ENCODE measurements at places on chromosomes 6 and 20.

- no peak for DNase-seq
Measured at GRCh38 chr6:144955392-144955791, 670.3 kb downstream of the UTRN start.

DNA sequence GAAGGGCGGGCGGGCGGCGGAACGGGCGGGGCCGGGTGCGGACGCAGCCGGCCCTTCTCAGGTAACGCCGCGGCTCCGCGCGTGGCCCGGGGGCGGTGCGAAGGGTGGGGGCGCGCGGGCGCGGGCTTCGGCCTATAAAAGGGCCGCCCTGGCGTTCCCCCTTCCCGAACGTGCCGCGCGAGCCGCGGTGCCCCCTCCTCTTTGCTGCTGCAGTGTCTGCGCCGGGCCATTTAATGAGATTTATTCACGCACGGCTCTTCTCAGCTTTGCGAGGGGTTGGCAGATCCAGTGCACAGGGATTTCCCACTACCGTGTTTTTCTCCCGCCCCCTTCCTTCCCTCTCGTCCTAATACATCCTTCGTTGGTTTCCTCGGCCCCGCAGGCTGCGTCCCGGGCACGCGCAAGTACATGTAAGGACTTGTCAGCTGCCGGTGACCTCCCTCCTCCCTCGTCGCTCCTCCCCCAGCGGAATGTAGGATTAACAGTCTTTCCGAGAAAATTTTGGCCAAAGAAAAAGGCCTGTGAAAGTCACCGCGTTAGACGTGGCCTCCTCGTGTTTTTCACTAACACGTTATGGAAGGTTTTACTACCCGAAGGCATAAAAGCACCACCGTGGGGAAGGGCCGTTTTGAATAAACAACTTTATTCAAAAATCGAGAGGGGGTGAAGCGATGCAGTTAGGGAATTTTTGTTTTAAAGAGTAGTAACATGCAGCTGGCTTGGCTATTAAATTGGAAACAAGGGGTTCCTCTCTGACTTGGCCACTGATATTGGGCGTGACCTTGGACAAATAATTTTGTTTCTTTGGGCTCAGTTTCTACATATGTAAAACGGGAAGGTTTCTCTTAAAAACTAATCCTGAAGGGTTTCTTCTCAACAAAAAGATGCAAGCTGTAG lies 966 bp upstream of the REV3L start:
- peak; percentile 70 for DNase-seq

DNA sequence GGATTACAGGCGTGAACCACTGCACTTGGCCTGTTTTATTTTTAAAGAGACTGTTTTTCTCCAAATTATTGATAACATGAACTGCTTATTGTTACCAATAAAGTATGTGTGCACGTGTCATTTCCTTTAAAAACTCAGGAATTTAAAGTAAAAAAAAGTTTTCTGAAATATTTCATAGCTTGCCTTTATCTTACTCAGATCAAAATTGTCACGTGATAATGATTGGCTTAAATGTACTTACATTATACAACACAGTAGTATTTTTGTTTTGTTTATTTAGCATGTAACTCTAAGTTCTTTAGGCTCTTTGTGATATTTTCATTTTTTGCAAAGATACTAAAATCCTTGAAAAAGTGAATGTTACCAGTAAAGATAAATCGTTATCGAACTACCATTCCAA lies 174.1 kb downstream of the ZFAND3 start:
- no peak for DNase-seq

GRCh38 chr20:11502061-11502460 lies 415.6 kb upstream of the BTBD3 start:
- no peak for DNase-seq

- DNase-seq = no peak
Measured at GRCh38 chr6:22621028-22621427, 51.7 kb downstream of the HDGFL1 start.
